Posterior vena cava (tissue), 2 donors: ENCODE measurements at places on chromosomes 1 and 21. TPM values are rescaled to one million over a fixed set of nuclear protein-coding genes. Genes with fewer than 3 reads are reported as not detected.

DNA sequence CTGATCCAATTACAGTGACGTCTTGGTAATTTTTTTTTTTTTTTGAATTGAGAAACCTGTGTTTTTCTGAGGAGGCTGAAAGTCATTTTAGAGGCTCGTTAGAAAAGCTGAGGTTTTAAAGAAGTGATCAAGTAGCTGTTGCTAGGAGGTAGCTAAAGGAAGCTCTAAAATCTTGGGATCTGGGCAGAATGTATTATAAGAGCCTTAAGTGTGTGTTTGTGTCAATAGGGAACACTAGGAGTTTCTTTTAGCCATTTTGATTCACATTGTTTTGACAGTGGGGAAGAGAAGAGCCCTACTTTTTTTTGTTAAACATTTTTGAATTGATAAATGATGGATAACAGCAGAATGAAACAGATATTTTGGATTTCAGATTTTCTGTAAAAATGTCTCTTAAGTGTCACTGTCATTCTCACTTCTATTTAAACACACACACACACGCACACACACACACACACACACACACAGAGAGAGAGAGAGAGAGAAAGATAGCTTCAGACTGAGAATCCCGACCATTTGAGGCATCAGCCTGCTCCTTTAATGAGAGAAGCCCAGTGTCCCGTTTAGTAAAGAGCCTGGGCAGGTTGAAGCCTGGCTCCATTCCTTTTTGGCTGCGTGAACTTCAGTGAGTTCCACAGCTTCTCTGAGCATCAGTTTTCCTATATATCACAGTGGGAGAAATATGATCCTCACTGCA, 79.1 kb upstream of the GPR88 start:
- DNase-seq: no peak

DNA sequence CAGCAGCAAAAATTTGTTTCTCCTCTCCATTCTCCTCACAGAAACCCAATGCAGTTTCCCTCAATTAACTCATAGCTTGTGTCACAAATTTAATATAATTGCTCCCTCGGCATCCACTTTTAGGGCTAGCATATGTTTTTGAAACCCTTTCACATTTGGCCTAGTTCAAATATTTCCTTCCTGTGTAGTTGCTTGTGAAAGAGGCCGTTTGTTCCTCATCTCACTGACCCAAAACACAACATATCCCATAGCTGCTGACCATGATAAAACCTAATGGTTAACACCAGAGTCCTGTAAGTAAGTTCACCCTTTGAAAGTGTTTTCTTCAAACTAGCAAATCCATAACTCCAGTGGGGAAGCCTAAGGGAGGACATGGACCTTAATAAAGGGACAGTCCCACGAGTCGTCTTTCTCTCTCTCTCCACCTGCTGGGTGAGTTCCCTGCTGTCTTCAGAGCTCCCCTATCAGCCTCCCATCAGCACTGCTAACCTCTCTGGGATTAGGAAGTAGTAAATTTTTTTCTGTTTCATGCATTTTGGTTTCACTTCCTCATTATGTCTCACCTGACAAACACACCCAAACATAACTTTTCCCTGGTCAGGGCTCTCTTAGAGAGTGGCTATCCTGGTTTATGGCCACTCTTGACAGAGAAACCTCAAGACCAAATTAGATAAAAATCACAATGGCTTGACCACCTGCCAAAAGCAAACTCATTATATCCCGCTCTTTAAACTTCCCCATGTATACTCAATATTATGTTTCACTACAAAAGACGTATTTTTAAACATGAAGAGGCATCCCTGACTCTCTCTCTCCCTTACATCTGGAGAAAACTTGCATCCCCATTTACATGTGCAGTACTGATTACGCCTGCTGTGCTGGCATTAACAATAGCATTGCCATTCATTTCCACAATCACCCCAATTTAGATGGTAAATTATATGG, 177.7 kb upstream of the HP1BP3 start:
- DNase-seq: no peak

DNA sequence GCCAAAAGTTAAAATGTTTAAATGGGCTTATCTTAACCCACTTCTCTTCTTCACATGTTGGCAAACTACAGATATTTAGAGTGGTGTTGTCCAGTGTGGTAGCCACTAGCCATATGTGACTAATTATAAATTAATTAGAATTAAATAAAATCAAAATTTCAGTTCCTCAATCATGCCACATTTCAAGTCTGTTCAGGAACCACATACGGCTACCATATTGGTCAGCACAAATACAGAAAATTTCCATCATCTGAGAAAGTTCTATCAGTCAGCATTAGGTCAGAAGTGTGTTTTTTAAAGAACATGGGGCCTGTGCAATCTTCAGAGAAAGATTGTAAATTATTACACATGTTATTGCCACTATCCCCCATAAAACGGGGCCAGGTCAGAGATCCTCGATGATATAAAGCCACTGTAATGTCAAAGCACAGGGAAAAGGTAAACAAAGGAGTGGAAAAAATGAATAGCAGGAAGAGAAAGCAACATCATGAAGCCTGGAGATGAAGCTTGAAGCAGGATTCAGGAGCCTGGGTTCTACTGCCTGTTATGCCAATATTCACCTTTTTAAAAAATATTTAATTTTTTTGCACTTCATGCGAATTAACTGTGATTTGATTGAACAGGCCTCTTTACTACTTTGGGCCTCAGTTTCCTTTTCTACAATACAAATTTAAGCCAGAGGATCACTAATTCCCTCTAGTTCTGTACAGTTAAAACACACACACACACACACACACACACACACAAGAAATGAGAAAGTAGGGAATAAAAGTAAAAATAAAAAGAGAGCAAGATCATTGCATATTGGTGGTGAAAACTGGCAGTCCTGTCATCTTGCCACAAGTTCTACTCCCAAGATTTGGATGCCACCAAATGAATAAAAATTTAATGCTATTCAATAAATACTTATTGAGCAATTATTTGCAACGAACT, 2.3 kb downstream of the RSBN1 start:
- DNase-seq: no peak

DNA sequence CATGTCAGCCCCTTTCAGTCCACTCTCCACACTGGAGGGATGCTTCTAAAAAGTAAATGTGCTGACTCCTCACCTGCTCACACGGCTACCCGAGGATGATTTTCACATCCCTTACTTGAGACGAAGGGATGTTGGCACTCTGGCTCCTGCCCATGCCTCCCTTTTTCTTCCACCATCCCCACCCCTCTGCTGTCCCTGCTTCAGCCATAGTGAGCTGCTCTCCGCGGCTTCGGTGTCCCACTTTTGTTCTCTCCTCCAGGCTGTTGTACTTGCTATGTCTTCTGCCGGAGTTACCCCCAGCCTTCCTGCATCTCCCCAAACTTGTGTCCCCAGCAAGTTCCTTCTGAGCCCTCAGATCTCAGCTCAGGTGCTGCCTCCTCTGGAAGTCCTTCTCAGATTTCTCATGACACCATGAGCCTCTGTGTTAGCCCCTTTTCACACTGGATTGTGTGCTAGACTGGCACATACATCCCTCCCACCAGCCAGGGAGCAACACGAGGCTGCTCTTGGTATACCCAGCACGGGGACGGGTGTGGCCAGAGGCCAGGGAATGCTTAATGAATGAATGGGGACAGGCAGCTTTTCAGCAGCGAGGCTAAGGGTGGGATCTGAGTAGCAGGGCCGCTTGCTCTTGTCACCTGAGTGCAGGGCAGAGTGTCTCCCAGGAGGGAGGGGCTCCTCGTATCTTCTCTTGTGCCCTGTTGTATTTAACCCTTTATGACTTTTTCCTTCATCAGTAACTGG, 1.3 kb downstream of the ACOT11 start:
- no peak for DNase-seq

- DNase-seq: no peak
Measured at GRCh38 chr1:4452701-4453100, 201.7 kb upstream of the AJAP1 start.

GRCh38 chr1:185077374-185077773, 32.0 kb downstream of the RNF2 start:
- DNase-seq: no peak

DNA sequence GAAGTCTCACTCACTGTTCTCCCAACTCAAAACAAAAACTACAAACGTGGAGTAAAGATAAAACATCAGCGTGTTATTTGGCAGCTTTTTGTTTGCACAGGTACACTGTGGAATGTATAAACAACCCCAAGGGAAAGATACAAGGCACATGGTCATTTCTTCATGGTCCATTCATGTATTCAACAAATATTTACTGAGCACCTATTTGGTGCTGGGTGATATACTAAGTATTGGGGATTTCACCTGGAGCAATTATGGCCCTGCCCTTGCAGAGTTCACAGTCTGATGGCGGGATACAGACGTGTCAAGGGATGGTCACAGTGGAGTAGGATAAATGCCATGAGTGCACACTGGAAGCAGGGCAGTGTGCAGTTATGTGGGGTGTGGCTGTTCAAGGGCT, 136.1 kb downstream of the SPATA46 start:
- DNase-seq: no peak

DNA sequence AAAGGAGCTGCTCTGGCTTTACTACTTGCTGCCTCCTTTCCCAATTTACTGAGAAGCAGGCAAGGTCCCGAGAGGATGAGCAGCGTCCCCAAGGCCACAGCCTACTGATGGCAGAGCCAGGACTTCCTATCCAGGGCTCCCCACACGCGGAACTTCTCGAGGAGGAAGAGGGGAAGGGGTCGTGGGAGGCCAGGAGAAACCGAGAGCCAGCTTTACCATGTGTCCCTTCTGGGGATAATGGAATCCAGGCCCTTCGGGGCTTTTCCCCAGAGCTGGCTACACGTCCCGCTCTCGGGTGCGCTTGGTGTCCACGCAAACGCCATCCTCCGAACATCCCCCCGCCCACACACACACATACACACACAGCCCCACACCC, 4.3 kb upstream of the CCN1 start:
- DNase-seq: no peak

GRCh38 chr1:33089457-33089856, 8.5 kb downstream of the AZIN2 start:
- DNase-seq: no peak

DNA sequence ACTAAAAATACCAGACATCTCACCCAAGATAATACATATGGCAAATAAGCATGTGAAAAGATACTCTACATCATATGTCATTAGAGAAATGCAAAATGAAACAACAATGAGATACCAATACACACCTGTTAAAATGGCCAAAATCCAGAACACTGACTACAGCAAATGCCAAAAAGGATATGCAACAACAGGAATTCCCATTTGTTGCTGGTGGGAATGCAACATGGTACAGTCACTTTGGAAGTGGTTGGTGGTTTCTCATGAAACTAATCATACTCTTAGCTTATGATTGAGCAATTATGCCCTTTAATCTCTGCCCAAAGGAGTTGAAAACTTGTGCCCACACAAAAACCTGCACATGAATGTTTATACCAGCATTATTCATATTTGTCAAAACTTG, 6.4 kb upstream of the RGS2 start:
- no peak for DNase-seq

GRCh38 chr1:223811634-223812101, 34.1 kb downstream of the TP53BP2 start:
- no peak for DNase-seq

GRCh38 chr1:119929643-119930315, 33.5 kb upstream of the ADAM30 start:
- DNase-seq: no peak

GRCh38 chr21:26717146-26717739, 128.0 kb downstream of the ADAMTS1 start:
- no peak for DNase-seq

DNA sequence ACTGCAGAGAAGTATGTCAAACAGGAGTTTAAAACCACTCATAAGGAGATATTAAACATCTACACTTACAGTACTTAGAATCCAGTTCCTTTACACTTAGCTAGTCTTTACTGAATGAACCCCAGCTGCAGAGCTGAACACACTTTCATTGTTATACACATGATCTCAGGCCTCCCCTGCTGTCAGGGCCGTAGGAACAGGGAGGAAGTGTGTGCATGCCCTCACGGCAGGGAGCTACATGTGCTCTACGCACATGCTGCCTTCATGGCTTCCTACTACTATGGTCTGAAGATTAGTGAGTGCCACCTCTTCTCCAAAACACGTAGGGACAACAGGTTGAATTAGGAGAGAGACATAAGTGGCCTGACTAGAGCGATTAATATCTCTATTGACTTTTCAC, 191.5 kb downstream of the SIPA1L2 start:
- DNase-seq: no peak

GRCh38 chr1:209797978-209798639, 7.8 kb downstream of the IRF6 start:
- no peak for DNase-seq

GRCh38 chr1:206753141-206753540, 17.4 kb upstream of the IL19 start:
- no peak for DNase-seq

- DNase-seq: no peak
Measured at GRCh38 chr1:24343412-24344089, 24.4 kb downstream of the GRHL3 start.

DNA sequence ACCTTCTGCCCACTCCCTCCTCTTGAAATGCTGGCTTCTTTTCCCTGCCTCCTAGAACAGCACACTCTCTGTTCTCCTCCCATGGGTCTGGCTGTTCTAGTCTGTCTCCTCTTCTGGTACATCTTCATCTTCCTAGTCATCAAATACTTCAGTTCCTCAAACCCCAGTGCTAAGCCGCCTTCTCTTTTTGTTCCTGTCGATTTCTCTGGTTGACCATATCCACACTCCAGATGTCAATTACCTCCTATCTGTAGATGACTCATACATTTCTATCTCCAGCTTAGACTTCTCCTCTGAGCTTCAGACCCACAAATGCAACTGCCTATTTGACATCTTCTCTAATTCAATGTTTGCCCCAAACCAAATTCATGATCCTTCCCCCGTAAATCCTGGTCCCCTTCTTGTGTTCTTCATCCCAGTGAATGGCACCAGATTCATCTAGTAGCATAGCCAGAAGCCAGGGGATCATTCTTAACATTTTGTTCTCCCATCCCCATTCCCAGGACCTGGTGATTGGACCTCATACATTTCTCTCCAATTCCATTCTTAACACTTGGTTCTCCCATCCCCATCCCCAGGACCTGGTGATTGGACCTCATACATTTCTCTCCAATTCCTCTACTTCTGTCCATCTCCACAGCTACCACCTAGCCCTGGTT, 35.9 kb downstream of the USP24 start:
- no peak for DNase-seq

GRCh38 chr1:85047144-85047471, 1.2 kb downstream of the MCOLN3 start:
- no peak for DNase-seq

DNA sequence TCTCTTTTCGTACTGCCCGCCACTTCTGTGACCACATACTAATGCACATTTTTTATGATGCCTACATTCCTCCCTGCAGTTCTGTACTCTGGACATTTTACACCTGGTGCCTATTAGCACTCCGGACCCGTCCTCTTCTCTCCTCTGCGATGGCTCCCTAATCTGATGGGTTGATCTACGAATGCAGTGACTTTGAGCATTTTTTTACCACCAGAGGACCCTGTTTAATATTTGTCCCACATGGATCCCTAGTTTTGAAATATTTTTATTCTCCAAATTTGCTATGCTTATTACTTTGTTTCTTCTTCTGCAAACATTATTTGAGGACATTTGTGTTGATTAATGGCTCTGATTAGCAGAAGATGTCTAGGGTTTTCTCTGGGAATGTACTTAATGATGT, 5.2 kb downstream of the PPFIA4 start:
- no peak for DNase-seq

LINGO4 gene
- not detected for total RNA-seq

HNRNPCL4 gene
- total RNA-seq: not detected

TDRD10 gene
- 5.8 TPM for total RNA-seq

B3GALT5 gene
- total RNA-seq: 0.19 TPM

RGS8 gene
- total RNA-seq: 0.10 TPM

TBX15 gene
- 4.8 TPM for total RNA-seq

FBXO42 gene
- total RNA-seq: 20.8 TPM

PLEKHN1 gene
- 0.88 TPM for total RNA-seq

OVAAL gene
- total RNA-seq: not detected
